ENCODE measurements at places on chromosomes 16 and 17.

DNA sequence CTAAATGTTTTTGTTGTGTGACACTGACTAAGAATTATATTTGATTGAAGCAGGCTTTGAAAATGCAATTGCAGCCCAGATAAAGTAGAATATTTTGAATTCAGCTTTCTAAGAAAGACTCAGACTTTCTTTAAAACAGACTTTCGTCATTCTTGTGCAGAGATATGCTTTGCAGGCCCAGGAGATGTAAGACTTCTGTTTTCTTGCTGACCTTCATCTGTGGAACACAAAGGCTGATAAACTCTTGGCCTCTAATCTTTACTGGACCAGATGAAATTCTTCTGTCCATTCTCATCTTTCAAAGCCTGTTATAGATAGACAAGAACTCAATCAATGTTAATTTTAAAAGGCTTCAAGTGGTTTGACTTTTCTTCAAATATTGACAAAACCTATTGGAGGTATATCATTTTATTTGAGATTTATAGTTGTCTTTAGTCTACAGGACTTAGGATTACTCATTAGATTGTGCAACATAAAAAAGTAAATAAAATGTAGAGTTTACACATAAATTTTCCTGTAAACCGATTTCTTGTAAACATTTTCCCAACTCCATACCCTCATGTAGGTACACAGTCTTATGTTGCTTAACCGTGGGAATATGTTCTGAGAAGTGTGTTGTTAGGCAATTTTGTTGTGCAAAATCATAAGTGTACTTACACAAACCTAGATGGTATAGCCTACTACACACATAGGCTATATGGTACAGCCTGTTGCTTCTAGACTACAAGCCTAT, 94.2 kb downstream of the MAP2K4 start:
- DNase-seq: no peak

DNA sequence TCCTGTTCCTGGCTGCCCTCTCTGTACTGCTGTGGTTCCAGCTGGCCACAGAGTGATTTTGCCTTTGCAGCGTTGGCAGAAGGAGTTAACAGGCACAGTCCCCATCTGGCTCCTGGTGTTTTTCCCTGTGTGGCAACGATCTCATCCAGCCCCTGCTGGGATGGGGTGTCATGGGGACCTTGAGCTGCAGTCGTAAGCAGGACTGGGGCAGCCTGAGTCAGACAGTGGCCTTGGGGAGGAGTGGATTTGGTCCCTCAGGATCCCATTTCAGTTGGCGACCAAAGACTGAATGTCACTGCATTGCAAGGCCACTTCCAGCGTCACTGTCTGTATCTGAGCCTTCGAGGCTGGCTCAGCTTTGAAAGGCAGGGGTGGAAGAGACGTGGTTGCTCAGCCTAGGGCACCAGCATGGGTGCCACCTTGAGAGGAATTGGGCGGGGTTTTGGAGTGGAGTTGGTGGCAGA, 11.9 kb downstream of the TMEM94 start:
- no peak for DNase-seq

DNA sequence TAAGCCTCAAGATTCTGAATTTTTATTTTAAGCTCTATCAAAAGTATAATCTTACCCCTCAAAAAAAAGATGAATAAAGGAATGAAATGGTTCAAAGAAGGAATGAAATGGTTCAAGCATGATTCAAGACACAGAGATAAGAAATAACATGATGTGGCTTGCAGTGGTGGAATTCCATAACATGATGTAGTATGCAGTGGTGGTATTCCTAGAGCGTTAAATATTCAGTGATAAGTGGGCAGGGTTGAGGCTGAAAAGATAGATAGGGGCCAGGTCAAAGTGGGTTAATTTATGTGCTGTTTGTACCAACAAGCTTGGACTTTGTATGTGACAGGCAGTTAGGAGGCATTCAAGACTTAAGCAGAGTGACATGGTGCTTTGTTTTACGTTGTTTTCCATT, 29.6 kb downstream of the TNRC6A start:
- no peak for DNase-seq

- no peak for DNase-seq
These were observed 9.5 kb downstream of the ARHGAP17 start for GRCh38 chr16:25005445-25006306.

GRCh38 chr17:48024149-48025039, 13.2 kb downstream of the COPZ2 start:
- no peak for DNase-seq

DNA sequence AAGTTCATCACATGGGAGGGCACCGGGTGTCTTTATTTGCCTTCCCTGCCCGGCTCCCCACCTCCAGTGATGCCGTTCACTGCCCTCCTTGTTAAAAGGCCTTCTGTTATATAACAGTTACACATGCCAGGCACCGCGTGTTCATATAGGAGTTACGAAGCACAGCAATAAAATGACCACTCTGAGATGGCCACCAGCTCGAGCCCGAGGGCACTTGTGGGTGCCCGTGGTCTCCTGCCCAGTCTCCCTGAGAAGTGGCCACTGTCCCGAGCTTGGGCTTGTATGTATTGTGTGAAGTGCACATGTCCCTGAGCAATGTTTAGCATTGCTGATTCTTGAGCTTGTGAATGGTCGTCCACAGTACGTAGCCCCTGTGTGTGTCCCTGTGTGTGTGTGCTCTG, 355.6 kb downstream of the SEC14L1 start:
- DNase-seq: no peak

- DNase-seq: no peak
These were observed 219.2 kb upstream of the CDH5 start for GRCh38 chr16:66147291-66147690.

GRCh38 chr16:56615353-56615752, 7.0 kb downstream of the MT2A start:
- DNase-seq: no peak

GRCh38 chr17:82113941-82114340, 15.9 kb upstream of the FASN start:
- no peak for DNase-seq
